ENCODE measurements at places on chromosomes 7 and 10. TPM values are rescaled to one million over a fixed set of nuclear protein-coding genes. Genes with fewer than 3 reads are reported as not detected.

WIPF3 gene
- total RNA-seq: 4.5 TPM

JAKMIP3 gene
- total RNA-seq: 0.16 TPM

- no peak overlapping the region for H3K27ac ChIP-seq
- no peak for DNase-seq
- H3K27me3 ChIP-seq: no peaks in the 10 kb centered on the region
- H3K4me3 ChIP-seq: no peak overlapping the region
Measured at GRCh38 chr10:52442576-52442975, 128.5 kb downstream of the DKK1 start.

DNA sequence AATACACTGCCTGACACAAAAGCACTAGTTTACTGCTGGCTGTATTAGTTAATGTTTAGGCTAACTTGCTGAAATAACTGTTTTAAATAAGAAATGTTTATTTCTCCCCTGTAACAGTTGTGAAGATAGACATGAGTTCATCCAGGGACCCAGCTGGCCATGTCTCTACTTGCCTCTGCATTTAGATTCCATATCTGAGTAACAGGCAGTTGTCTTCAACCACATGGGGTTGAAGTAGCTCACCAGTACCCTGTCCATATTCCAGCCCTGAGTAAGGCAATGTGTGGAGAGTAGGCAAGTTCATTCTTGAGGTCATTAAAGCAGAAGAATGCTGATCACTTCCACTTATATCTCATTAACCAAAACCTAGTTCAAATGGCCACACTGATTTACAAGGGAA, 31.1 kb upstream of the RSBN1L start:
- H3K4me1 ChIP-seq: peaks cover 4% of the 10 kb centered on the region
- no peaks in the 10 kb centered on the region for H3K27me3 ChIP-seq
- H3K27ac ChIP-seq: no peak overlapping the region
- H3K36me3 ChIP-seq: no peaks in the 10 kb centered on the region

DNA sequence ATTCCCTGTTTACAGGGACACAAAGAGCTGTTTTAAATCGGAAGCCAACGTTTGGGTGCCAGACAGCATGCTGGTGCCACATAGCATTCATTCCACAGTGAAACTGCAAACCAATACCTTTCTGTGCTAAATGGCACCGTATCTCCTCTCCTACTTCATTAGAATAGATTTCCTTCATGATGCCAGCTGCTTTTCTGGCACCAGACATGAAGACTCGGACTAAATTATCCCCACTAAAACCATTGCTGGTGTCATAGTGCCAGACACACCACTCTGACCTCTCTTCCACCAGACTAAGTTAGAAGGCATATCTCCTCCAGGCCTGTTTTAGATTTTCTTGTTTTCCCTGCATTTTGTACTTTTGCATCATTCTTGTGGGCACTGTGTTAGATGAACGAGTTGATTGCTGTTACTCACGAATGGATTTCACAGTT, 155.1 kb downstream of the ETV1 start:
- H3K27me3 ChIP-seq: no peaks in the 10 kb centered on the region
- H3K4me3 ChIP-seq: no peak overlapping the region
- DNase-seq: no peak
- no peaks in the 10 kb centered on the region for H3K4me1 ChIP-seq
- no peak overlapping the region for H3K27ac ChIP-seq
- H3K36me3 ChIP-seq: no peaks in the 10 kb centered on the region

DNA sequence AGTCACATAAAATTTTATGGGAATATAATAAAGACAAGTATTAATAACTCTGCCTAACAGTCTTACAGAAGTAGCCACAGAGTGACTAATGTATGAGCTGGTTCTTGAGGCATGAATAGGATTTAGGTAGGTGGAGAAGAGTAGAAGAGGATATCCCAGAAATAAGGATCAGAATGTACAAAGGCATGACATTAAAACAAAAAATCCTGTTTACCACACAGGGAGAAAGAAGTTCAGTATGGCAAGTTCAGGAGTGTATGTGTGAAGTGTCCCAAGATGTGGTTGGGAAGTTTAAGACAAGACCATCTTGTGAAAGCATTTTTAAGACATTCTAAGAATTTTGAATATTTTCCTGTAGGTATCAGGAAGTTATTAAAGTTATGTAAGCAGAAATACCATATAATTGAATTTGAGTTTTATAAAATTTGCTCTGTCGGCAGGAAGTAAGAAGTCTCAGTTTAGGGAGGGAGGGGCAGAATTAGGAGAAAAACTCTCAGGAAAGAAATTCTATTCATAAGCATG, 64.7 kb upstream of the CAV2 start:
- DNase-seq: no peak
- H3K27ac ChIP-seq: no peak overlapping the region
- H3K36me3 ChIP-seq: no peaks in the 10 kb centered on the region
- H3K4me1 ChIP-seq: no peaks in the 10 kb centered on the region
- no peak overlapping the region for H3K4me3 ChIP-seq

Data from kidney (tissue), 22 donors.